ENCODE measurements at places on chromosomes 3 and 15.
A peak's percentile ranks its signal among the peaks of the same experiment; 100 is the strongest.

- no peak for DNase-seq
These were observed 235.8 kb downstream of the FHIT start for GRCh38 chr3:61015408-61015807.

GRCh38 chr3:114741066-114741465, 406.0 kb downstream of the ZBTB20 start:
- DNase-seq, result no peak

DNA sequence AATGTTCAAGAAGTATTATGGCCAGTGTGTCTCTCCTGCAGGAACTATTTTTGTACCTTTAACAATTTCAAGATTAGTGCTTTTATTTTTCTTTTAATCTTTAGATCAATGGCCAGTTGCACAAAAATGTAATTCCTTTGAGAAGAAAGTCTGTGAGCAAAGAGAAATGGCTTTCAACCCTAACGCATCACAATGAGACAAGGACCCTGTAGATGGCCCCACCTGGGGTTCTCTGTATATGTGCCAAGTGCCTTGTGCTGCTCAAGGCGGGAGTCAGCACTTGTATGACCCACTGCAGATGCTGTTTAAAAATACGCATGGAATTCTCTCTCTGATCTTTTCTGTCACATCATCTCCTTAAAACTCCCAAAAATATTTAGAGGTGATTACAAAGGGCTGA, 453.4 kb downstream of the OCA2 start:
- no peak for DNase-seq

DNA sequence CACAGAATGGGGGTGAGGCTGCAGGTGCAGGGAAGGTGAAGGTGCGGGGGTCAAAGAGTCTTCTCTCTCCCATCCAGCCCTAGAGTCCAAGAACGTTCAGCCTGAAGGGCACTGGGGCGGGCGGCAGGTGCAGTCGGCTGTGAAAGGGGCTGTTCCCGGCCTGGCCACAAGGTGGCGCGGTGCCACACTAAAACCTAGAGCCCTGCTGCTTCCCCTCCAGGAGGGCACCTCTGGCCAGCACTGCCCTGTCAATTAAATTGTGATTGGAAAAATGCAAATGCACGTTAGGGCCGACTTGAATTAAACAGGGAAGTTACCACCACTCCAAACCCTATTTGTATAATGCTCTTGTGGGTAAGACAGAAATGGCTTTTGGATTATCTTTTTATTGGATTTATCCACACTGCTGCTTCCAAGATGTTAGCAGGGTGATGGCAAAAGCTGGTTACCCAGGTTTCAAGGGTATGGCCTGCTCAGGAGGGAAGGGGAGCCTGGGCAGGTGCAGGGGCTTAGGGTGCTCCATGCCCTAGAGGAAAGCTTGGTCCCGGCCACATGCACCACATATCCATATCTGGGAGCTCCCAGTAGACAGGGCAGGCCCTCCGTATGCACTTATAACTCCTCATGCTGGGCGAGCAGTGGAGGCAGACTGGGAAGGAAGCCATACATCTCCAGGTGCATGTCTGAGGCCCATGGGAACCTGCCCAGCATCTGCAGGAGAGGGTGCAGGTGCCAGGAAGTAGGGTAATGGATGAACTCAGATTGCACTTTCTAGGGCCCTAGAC, 119.8 kb downstream of the ADCY5 start:
- peak; percentile 61 for DNase-seq

GRCh38 chr3:197171481-197172067, 126.8 kb downstream of the DLG1 start:
- DNase-seq, result no peak

- DNase-seq, result peak; percentile 59
These were observed 8.4 kb downstream of the CSK start for GRCh38 chr15:74790080-74790916.

DNA sequence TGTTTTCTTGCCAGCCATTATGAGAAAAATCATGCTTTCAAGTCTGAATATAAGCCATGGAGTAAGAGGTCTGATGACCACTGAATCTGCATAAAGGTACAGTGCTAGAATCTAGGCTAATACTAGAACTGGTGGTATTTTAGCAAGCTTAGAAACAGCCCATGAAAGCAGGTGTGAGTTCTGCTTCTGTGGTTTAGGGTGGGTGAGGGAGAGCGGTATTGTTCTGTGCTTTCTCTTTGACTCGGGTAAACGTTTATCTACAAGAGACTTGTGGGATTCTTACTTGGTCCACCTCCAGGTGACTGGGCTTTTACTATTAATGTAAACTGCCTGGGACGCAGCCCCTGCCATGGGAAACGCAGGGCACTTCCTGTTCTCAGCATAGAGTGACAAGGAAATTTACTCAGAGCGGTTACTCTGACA, 55.2 kb downstream of the PGPEP1L start:
- no peak for DNase-seq

- no peak for DNase-seq
These were observed 53.0 kb upstream of the HES1 start for GRCh38 chr3:194082743-194083636.

GRCh38 chr3:126745760-126746394, 41.8 kb downstream of the CHCHD6 start:
- no peak for DNase-seq

- DNase-seq, result no peak
These were observed 265.0 kb downstream of the XXYLT1 start for GRCh38 chr3:195005759-195006510.

DNA sequence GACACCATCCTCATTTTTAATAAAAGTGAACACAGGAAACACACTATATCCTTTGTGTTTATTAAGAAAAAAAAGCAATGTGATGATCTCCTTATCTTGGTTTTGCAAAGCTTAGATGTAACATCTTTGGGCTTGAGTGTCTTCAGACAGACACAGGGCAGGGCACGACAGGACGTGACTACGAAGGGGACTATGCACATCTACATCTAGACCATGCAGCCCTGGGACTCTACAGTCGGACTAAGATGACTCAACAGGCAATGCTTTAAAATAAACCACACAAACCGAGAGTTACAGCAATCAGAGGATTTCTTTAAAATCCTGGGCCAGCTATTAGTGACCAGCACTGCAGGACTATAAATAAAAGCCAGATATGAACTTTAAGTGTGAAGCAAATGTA, 22.8 kb upstream of the TM2D3 start:
- DNase-seq, result no peak

GRCh38 chr3:150203273-150203672, 204.8 kb upstream of the TSC22D2 start:
- DNase-seq, result no peak

DNA sequence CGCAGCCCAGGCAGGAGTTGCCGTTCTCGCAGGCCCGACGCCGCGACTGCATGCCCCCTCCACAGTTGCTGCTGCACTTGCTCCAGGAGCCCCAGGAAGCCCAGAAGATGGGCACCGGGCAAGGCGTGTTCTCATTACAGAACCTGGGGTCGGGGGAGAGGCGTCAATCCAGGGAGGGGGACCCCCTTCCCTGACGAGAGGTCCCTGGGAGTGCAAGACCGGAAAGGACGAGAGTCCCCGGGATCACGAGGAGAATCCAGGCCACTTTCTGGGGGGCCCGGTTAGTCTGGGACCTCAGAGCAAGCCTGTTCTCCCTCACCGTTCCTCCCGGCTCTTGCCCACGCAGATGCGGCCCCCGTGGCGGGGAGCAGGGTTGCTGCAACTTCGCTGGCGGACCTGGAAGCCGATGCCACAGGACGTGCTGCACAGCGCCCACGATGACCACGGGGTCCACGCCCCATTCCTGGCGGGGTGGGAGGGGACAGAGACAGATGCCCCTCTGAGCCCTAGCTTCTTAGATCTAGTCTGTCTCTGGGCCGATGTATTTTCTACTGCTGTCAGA, 113.9 kb downstream of the SEMA5B start:
- no peak for DNase-seq

GRCh38 chr3:24662449-24663345, 168.0 kb upstream of the THRB start:
- DNase-seq, result no peak

- no peak for DNase-seq
These were observed 209.9 kb downstream of the OCA2 start for GRCh38 chr15:27889258-27889657.

GRCh38 chr3:71520161-71521020, 63.1 kb downstream of the FOXP1 start:
- DNase-seq, result no peak

- DNase-seq, result no peak
These were observed 49.1 kb downstream of the IQSEC1 start for GRCh38 chr3:13023971-13024764.

- no peak for DNase-seq
These were observed 45.4 kb downstream of the CACNA2D2 start for GRCh38 chr3:50457988-50458387.

DNA sequence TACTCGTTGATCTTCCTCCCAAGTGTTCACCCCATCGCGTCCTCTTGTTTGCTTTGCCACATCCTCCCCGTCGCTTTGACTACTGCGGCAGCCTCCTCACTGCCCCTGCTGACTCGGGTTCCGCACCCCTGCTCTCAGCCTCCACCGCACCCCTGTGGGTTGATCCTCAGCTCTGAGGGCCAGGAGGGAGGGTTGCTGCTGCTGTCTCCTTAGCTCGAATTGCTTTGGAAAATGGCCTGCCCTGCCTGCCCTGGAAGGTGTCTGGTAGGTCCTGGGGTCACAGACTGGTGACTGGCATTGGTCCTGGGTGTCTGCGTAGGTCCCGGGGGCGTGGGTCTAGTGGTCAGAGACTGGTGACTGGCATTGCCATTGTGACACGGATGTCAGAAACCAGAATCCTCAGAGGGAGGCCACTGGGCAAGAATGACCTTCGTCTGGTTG, 9.4 kb downstream of the MUC4 start:
- DNase-seq, result peak; percentile 15

DNA sequence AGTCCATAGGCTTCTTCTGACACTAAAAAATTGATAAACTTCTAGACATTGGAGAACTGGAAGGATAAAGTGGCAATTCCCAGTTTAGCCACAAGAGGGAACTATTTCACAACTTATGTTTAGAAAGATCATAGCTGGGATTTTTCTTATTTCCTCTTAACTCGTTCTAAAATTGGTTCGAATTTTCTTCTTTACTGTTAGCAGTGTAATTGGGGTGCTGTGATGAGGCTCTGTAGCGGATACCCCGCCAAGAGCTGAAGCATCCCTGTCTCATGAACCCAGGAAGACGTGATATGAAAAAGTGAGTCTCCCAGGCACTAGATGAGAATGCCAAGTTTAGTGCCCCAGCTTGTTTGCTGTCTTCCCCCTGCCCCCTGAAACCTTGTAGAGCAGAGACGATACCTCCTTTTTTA, 85.1 kb downstream of the PDCD6IP start:
- peak; percentile 69 for DNase-seq

DNA sequence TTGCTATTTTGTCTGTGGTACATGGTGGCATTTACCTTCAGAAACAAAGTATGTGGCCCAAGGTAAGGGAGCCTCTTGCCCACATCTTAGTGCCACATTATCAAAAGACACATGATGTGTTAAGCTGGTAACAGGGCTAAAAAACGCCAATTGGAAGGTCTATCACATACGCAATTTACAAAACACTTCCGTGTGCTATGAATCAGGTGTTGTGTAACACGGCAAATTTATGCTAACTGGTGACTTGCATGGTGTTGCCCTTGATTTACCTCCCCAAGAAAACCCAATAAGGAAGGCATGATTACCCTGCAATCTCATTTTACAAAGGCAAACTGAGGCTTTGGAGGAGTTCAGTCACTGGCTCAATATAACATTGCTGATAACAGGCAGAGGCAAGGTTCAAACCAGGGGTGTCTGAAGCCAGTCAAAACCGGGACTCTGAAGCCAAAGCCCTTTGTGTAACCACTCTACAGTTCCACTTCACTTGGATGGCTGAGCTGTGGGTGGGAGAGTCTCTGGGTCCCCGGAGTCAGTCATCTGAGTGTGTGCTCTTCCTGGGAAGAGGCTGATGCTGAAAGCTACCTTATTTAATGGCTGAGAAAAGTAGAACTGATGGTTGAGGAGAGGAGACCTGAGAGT, 103.9 kb upstream of the BCL6 start:
- no peak for DNase-seq

GRCh38 chr3:4895838-4896237, 83.4 kb upstream of the BHLHE40 start:
- no peak for DNase-seq

DNA sequence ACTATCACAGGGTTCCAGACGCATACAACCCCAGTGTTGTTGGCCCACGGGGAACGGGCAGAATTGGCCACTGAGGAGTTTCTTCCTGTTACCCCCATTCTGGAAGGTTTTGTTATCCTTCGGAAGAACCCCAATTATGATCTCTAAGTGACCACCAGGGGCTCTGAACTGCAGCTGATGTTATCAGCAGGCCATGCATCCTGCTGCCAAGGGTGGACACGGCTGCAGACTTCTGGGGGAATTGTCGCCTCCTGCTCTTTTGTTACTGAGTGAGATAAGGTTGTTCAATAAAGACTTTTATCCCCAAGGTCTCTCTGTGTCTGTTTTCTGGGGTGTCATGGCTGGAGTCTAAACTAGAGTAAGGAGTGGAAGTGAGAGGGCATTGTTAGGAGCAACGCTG, 5.7 kb upstream of the EIF4G1 start:
- no peak for DNase-seq

DNA sequence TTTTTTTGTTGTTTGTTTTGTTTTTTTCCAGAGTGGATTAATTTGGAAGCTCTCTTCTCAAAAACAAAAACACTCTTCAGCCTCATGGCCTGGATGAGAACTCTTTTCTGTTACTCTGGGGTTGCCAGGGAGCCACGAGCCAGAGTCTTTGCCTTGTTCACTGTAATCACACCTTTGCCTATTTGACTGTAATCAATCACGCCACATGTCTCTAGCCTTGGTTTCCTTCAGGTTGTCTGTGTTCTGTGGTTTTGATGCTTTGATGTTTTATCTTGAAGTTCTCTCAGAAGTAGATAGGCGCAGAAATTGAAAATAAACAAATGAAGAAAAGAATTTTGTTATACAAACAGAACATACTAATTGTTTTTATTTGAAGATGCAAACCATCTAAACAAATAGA, 62.3 kb upstream of the IGF1R start:
- DNase-seq, result no peak

DNA sequence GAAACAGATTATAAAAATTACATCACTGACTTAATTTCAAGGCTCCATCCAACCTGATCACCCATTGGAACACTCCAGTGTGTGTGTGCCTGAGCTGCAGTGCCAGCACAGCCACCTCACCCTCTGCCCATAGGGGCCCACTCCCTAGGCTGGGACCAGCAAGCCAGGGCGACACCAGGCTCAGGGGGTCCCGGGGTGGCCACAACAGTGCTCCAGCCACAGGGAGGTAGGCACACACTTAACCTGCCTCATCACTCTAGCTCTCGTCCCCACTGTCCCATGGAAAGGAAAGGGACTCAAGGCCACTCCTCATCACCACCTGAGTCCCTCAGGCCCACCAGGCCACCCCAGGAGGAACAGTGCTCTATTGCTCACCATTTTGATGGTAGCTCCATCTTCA, 24.9 kb downstream of the ZXDC start:
- no peak for DNase-seq

- DNase-seq, result no peak
These were observed 417.7 kb upstream of the RBMS3 start for GRCh38 chr3:28863186-28863585.

GRCh38 chr3:171049861-171050444, 23.4 kb upstream of the SLC2A2 start:
- peak; percentile 56 for DNase-seq

- no peak for DNase-seq
These were observed 2.4 kb downstream of the SIAH2 start for GRCh38 chr3:150760431-150761200.

Measured in CD4-positive, alpha-beta T cell (primary cell).